T-helper 17 cell (primary cell): ENCODE measurements at places on chromosomes 6 and 20. TPM values are rescaled to one million over a fixed set of nuclear protein-coding genes. Genes with fewer than 3 reads are reported as not detected.

GRCh38 chr20:3874194-3874844, 14.9 kb upstream of the PANK2 start:
- no peak for DNase-seq

DNA sequence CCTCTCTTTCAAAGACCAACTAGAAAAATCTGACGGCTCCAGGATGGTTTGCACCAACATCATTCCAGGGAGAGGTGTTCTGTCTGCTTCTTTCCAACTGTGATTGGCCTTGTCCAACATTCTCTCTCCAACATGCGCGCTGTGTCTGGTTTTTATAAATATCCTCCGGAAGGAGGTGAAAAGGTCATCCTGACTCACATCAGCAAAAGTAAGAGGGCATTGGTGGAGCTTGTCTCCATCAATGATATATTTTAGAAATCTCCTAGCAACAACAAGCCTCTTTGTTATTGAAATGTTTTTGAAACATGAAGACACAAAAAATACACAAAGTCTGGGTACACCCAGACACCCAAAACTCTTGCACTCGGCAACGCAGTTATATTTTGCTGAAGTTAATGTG, 475.3 kb upstream of the JARID2 start:
- no peak for DNase-seq

- DNase-seq, result no peak
These were observed 80.5 kb downstream of the SMLR1 start for GRCh38 chr6:130907687-130908086.

Gene KDM1B
- 8.4 TPM for total RNA-seq

DNA sequence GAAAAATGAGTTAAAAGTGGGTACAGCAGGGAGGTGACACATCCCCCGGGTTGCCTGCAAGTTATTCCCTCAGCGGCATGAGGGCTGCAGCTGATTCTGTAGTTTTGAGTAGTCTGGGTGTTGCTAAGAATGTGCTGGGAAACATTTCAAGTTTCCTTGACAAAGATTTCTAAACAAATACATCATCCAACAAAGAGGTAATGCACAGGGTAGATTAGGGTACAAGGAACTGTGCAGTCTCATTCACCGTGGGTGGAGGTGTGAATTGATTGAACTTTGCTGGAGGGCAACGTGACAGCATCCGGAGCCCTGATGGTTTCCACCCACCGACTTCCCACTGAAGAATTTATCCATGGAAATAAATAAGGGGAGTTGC, 21.8 kb downstream of the CASS4 start:
- DNase-seq, result no peak

Gene SPTLC3
- 0.44 TPM for total RNA-seq

GRCh38 chr6:54097753-54098152, 13.5 kb upstream of the MLIP start:
- DNase-seq, result no peak

DNA sequence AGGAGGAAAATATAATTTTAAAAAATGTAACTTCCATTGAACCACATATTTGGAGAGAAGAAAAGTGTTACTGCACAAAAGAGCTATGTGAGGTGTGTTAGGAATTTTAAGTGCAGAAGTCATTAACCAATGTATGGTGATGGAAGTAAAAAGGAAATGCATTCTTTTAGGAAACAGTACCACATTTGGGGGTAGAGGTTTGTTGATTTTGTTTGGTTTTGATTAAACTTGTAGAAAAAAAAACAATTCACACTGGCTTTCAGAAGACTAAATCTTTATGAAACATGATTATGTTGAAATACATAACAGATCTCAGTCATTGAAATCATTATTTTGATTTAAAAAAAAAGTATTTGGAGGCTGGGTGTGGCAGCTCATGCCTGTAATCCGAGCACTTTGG, 1287.0 kb upstream of the GJE1 start:
- no peak for DNase-seq

- DNase-seq, result no peak
These were observed 146.2 kb upstream of the ECI2 start for GRCh38 chr6:4281341-4282293.

- DNase-seq, result no peak
These were observed 74.7 kb downstream of the STXBP5 start for GRCh38 chr6:147278891-147279290.

DNA sequence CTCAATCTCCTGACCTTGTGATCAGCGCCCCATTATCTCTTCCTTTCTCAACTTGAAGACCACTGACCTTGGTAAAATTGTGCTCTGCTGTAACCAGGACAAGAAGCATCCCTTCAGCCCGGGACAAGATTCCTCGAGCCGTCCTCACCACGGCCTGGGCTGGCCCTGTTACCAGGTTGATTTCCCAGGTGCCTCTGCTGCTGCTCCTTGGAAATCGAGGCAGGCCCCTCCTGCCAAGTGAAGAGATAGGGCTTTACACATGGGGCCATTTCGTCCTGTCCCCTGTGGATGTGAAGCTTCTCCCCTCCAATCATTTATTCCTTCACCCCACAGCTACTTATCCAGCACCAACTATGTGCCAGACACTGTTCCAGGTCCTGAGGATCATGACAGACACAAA, 21.5 kb downstream of the RAB44 start:
- DNase-seq, result no peak

- DNase-seq, result no peak
These were observed 20.3 kb upstream of the ABT1 start for GRCh38 chr6:26576407-26576843.

Gene HSF2
- 16.1 TPM for total RNA-seq

DNA sequence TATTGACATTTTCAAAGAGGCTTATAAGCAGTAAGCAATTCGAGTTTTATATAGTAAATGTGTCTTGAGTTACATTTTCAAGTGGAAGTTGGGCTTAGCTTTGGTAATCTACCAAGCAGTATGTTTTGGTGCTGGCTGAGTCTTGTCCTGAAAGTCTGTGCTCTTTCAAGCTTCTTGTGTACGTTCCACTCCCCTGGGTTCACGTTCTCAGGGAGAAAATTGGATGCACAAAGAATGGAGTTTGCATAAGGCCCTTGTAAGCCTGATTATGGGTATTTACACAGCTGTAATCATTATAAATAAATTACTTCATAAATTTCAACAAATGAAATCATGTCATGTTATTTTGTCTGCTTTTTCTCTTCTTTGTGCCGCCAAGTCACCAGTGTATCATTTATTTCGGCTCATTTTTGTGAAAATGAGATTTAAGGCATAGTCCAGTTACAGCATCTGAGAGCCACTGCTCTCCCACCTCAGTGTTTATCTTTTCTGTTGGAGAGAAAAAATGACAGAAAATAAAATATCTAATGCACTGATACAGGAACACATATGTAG, 262.5 kb downstream of the BTBD3 start:
- DNase-seq, result no peak

DNA sequence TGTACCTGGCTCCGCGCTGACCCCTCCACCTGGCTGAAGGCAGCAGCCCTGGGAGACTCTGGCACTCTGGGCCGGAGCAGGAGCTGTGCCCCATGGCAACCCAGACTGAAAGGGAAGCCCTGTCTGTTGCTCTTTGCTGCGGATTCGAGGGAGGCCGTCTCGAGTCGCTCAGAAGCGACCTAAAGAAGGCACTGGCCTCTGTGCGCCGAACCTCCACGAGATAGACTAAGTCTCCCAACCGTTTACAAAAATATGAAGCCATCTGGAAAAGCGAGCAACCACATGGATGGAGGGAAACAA, 10.5 kb upstream of the TBX18 start:
- DNase-seq, result no peak

Gene TUBB1
- total RNA-seq, result 14.0 TPM

GRCh38 chr6:29502597-29502996, 14.8 kb upstream of the MAS1L start:
- no peak for DNase-seq

DNA sequence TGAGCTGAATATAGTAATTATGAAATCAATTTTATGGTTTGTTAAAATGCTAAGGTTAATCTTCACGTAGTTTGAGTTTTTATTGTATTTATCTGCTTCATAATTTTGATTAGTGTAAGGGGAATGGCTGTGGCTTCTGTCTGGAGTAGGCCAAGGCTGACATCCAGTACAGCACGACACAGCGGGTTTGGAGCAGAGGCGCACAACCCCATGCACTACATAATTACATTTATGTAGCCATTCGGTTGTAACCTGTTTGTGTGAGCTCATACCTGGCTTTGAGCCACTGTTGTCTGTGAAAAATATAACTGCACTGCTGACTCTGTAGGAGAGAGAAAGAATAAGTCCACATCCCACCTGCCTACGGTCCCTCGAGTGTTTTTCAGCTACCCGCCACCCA, 615.5 kb downstream of the EYS start:
- DNase-seq, result no peak

- DNase-seq, result no peak
These were observed 441.4 kb downstream of the BCKDHB start for GRCh38 chr6:80547827-80548226.

- no peak for DNase-seq
These were observed 417 bp downstream of the PRRT1 start for GRCh38 chr6:32151181-32151862.

GRCh38 chr20:52991830-52992229, 19.7 kb downstream of the TSHZ2 start:
- no peak for DNase-seq

GRCh38 chr6:118283766-118284165, 264.3 kb upstream of the PLN start:
- no peak for DNase-seq

Gene TSBP1
- not detected for total RNA-seq

DNA sequence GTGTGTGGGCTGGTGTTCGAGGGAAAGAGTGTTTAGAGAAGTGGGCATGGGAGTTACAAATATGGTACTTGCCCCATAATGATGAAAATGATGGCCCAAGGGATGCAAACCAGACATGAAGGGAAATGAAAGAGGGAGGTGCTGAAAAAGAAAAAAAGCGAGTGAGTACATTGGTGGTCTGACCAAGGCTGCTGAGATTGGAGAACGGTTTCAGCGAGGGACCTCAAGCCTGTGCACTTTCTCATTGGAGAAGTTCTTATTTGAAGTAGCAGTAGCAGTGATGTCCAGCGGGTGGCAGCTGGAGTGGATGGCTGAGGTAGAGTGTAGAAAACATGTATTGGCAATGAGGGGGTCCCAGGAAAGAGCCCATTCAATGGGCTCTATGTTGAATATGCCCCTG, 54.8 kb downstream of the TNFAIP3 start:
- DNase-seq, result no peak

GRCh38 chr6:22656706-22657351, 87.5 kb downstream of the HDGFL1 start:
- DNase-seq, result no peak

GRCh38 chr6:21325201-21325856, 268.2 kb upstream of the SOX4 start:
- no peak for DNase-seq

DNA sequence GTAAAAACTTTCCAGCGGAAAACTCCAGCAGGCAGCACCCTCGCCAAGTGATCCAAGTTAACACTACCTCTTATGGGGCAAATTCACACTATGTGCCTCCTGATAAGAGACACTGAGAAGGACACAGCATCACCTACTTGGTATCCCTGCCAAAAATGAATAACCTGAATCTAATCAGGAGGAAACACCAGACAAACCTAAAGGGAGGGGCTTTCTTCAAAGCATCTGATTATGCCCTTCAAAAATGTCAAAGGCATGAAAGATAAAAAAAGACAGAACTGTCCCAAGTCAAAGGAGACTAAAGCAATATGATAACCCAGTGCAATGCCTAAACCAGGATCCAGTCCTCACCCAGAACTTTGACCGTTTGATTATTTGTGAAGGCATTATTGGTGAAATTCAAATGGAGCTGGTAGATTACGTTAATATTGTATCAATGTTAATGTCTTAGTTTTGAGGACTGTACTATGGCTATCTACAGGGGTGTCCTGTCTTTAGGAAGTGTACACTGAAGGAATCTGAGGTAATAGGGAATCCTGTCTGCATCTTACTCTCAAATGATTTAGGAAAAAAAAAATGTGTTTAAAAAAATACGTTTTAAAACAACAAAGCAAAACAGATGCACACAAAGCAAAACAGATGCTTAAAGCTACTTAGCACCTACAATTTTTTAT, 8.3 kb downstream of the TBC1D7 start:
- no peak for DNase-seq

- DNase-seq, result no peak
These were observed 703.6 kb upstream of the SLC35B3 start for GRCh38 chr6:9138936-9139335.

Gene FNDC11
- 0.99 TPM for total RNA-seq

DNA sequence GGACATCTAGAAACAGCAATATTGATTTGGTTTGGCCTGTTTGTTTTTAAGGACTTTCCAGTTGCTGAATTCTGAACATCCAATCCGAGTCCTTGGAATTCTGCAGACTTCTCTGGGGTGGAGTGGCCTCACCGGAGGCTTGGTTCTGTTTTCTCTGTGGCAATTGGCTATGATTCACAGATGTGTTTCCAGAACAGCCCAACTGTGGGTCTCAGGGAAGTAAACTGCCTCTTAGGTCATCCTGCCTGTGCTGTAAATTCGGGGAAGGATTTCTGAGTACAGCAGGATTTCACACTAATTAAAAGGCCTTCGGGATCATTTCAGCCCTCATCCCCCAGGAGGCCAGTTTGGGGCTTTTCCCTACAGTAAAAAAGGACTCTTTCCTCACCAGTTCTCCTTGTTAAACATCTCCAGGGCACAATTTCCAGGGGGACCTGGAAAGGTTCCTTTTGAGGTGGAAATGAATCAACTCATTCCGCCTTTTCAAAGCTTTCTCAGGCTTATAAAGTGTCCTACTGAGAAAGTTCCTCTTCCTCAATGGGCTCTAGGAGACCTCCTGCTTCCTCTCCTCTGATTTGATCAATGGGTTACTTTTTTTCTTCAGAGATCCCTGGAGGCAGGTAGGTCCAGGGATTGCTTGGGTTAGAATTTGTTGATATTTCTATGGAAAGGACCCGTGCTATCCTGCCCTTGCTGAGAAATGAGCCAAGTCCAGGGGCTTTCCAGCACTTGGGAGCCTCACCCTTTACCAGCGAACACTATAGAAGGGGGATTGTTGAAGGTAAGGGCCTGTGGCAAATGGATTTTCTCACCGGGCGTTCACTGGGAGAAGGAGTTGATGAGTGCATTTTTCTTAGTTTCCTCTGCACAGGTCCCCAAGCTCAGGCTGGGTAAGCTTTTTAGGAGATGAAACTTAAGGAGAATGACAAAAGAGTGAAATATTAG, 114.6 kb downstream of the CLIC5 start:
- no peak for DNase-seq

DNA sequence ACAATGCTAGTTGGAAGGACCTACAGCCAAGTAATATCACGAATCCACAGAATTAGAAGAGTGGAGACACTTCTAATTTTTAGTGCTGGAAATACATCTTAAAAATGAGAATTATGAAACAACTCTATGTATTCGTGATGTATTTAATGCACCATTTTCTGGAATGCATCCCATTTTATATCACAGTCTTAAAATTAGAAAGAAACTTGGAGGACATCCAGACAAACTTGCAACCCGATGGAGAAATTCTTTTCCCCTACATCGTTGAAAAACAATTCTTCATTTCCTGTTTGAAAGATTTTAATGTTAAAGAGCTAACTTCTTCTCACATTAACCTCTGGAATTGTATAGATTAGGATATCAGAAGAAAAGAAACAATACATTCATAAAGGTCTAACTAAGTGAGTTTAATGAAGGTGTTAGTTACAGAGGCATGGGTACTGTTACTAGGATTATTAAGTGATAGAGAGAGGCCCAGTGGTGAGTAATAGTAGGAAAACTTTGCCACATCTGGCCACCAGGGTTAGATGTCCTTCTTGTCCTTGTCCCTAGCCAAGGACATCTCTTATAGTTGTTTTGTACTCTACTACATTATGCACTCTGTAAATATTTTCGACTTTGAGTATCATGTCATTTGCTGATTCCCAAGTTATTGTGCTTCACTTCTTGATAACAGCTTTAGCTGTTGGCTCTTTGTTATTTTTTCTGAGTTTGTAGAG, 502.4 kb upstream of the PTCHD4 start:
- no peak for DNase-seq

- no peak for DNase-seq
These were observed 1.1 kb downstream of the JAG1 start for GRCh38 chr20:10672624-10673127.
